Nephron progenitor cell (in vitro differentiated cells): ENCODE measurements at places on chromosomes 6 and 20.
A peak's percentile ranks its signal among the peaks of the same experiment; 100 is the strongest.

DNA sequence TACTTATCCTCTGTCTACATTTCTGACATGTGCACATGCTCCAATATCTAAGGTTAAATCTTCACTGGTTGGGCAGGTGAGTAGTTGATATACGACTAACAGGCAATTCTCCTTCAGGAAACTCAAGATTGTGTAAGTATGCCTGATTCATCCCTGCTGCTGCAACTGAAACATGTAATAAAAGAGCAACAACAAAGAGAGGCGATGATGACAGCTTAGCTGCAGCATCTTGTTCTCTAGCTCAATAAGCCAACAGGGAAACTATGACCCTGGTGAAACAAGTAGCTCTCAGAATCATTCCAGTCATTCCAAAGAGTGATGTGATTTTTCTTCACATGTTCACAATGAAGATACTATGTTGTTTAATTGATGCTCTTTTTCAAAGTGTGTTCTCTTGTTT, 74.4 kb downstream of the ELOVL4 start:
- no peak for DNase-seq

DNA sequence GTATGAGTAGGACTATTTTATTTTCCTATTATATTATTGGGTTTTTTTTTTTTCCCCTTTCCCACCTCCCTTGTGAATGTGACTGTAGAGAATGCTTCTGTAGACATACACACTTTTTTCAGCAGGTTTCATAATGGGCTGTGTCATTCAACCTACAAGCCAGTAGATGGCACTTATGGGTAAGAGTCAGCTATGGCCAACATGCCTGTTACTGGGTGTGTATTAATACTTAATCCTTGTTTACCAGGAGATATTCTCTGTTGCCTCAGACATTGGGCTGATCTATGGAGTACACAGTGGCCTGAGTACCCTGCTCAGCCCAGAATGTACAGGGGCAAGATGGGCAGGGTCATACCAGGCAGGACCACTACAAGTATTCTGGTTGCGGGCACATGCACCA, 382.5 kb downstream of the EPHA7 start:
- DNase-seq = no peak

DNA sequence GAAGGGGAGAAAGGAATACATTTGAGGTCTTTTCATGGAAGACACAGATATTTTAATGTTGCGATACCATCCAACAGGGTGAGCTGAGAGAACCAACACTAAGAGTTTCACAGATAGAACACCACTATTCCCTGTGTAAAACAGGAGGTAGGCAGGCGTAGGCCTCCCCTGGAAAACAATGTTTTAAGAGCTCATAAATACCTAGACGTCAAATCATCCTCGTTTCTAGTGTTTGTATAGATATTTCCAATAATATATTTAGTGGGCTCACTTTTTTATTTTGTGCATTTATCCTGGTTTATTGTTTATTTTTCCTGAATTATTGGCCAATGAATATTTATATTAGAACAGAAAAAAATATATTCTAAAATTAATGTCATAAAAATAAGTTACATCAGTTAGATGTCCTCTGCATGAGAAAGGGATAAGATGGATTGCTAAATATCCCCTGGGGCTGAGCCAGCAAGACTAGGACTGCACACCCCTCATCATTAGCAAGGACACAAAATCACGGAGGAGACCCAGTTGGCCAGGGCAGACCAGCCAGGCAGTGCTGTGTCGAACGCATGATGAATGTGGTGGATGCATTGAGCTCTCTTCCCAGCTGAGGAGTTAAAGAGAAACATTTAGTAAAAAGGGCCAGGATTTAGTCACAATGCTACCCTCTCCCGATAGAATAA, 380.5 kb downstream of the C6orf118 start:
- DNase-seq = no peak

DNA sequence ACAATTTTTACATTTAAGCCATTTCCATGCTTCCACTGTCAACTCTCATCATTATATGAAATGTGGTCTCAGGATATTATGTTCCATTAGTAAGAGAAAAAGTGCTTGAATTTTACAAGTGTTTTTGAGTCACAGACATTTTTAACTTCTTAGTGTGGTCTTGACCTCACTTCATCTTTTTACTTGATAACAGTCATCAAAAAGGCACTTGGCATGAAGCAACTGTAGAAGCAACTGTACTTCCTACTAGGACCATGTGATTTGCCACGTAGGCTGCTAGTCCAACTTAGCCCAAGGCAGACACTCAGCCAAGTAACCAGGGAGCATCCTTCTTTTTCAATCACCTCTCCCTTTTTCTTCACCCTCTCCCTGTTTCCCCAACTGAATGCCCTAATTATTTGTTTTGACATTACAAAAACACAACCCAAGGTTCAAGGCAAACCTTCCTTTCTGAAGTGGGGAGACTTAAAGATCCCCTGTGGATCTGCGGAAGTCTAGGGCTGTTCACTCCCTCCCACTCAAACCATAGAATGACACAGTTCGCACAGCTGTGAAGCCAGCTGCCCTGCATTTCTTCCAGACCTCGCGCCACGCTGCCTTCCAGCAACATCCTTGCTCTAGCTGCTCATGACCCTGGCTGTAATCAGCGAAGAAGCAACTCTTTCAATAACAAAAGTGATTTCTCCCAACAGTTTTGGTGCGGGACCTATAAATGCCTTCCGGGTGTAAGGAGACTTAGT, 45.0 kb downstream of the PHACTR1 start:
- DNase-seq = no peak

- DNase-seq = no peak
Observed at GRCh38 chr20:9160331-9160730, 91.4 kb downstream of the PLCB4 start.

DNA sequence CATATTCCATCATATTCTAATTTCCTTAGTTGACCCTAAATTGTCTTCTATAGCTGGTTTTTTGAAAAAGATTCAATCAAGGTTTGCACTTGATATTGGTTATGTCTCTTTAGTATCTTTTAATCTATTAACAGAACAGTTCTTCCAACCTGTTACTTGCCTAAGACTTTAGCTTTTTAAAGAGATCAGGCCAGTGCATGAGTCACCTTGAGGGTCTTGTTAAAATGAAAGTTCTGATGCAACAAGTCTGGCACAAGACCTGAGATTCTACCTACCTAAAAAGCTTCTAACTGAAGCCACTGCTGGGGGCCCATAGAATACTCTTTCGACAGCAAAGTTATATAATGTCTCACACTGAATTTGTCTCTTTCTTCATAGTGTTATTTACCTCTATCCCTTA, 3.2 kb downstream of the USP45 start:
- no peak for DNase-seq

DNA sequence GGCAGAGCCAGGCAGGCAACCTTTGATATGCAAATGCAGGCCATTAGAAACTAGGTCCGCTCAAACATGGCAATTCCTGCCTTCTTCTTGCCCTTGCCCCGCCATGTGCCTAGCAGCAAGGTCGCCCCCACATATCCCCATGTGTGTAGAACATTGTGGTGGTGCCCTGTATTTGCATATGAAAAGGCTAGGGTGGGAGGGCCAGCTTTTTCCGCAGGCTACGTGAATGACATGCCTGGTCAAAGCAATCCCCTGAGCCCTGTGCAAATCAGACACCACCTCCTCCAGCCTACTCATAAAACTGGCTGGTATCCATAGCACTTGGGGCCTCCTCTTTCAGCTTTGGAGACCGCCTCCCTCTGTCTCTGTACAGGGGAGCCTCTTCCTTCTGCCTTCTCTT, 31.6 kb downstream of the GSTA2 start:
- DNase-seq = no peak

- no peak for DNase-seq
Observed at GRCh38 chr6:121896771-121897170, 461.3 kb downstream of the GJA1 start.

DNA sequence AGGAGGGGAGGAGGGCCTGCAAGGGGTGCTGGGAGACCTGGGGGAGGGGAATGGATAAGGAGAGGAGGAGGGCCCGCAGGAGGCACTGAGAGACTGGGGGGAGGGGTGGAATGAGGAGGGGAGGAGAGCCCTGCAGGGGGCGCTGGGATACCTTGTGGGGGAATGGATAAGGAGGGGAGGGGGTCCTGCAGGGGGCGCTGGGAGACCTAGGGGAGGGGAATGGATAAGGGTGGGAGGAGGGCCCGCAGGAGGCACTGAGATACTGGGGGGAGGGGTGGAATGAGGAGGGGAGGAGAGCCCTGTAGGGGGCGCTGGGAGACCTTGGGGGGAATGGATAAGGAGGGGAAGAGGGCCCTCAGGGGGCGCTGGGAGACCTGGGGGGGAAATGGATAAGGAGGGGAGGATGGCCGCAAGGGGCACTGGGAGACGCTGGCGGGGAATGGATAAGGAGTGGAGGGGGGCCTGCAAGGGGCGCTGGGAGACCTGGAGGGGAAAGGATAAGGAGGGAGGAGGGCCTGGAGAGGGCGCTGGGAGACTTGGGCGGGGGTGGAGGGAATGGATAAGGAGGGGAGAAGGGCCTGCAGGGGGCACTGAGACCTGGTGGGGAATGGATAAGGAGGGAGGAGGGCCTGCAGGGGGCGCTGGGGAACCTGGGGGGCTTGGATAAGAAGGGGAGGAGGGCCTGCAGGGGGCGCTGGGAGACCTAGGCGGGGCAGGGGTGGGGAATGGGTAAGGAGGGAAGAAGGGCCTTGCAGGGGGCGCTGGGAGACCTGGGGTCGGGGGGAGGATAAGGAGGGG, 1.3 kb upstream of the CTCFL start:
- peak; percentile 44 for DNase-seq

- no peak for DNase-seq
Observed at GRCh38 chr6:141415896-141416295, 716.8 kb upstream of the GJE1 start.

DNA sequence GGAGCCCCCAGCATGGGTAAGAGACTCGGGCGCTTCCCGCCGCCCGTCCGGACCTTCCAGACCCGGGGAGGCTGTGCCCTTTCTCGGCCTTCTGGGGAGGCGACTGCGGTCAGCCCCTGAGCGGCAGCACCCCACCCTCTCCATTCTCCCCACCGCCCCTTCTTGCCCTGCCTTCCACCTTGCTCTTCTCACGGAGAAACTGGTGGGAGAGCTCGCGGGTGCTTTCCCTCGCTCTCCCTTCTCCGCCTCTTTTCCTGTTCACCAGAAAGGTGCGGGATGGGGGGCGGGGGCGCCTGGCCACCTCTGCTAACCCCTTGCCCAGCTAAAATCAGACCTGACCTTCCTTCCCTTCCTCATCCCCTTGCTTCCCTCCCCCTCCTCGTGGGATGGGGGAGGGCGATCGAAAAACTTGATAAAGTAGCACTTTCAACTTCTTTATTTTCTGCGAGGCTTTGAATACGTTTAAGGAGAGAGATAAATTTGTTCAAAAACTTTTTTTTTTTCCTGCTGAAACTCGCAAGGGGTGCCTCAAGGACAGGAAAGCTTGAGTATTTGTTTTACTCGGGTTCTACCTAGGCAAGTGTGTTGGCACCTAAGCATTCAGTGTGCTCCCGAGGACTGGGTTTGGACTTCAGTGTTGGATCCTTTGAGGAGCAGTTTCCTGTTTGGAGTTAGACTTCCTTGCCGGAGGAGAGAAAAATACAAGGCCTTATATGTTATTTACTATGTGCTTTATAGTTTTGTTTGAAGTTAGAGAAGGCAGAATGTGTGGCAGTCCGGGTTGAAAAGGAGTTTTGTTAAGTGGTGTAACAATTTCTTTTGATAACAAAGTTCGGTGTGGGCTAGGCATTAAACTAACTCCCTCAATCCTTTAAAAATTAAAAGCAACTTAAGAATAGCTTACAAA, 897 bp downstream of the CD2AP start:
- DNase-seq = no peak

GRCh38 chr6:56109149-56109548, 138.2 kb downstream of the COL21A1 start:
- no peak for DNase-seq

- no peak for DNase-seq
Observed at GRCh38 chr6:110810896-110811586, 4.2 kb downstream of the CDK19 start.

GRCh38 chr6:25363427-25363826, 84.3 kb downstream of the CARMIL1 start:
- no peak for DNase-seq

- no peak for DNase-seq
Observed at GRCh38 chr20:38136421-38137245, 28.4 kb downstream of the TGM2 start.

- DNase-seq = no peak
Observed at GRCh38 chr20:19769507-19769906, 11.4 kb downstream of the RIN2 start.

GRCh38 chr20:50470264-50470858, 39.8 kb upstream of the PTPN1 start:
- DNase-seq = no peak

DNA sequence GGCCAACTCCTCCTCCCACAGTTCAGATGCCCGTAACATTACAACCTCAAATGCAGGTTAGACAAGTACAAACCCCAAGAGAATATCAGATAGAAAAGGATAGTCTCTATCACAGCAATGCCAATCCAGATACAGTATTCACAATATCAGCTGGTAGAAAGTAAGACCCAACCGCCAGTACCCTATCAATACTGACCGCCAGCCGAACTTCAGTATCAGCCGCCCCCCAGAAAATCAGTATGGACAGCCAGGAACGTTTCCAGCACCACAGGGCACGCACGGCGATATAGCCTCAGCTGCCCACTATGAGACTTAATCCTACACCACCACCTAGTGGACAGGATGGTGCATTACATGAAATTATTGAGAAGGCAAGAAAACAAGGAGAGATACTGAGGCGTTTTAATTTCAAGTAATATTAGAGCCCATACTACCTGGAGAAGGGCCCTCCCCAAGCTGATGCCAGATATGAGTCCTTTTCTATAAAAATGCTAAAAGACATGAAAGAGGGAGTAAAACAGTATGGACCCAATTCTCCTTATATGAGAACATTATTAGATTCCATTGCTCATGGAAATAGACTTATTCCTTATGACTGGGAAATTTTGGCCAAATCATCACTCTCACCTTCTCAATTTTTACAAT, 17.6 kb upstream of the EIF2S2 start:
- peak; percentile 64 for DNase-seq

DNA sequence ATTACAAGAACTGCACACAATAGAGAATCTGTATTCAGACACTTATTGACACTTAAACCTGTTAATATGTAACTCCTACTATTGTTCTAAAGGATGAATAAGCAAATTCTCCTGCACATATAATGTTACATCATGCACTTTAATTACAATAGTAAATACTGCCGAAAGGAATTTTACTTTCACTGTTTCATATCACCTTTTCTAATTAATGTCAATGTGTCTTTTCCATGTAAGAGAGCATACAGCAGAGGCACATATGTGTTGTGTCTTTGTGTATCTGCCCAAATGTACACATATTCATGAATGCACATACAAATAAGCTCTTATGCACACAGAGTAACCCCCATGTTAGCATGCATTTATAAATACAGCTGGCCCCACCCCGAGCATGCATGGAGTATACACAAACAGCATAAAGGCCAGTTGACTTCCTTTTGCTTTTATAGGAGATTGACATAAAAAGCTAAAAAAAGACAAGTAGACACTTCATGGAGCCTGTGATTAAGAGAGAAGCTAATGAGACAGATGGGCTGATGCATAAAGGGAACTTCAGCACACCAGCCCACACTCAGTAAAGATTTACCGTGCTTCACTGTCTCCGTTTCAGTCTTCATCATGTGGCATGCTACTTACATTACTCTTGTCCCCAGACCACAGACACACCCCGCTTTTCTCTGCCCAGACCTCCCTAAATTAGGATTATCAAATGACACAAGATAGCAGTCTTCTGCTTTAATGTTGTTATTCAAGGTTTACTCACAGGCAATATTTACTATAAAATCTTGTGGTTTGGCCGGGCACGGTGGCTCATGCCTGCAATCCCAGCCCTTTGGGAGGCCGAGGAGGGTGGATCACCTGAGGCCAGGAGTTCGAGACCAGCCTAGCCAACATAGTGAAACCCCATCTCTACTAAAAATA, 184.6 kb downstream of the ATXN1 start:
- no peak for DNase-seq
